Stimulated activated CD8-positive, alpha-beta memory T cell treated with anti-CD3 and anti-CD28 coated beads, Interleukin-15, amount 100 ng/mL, for 48 hours (primary cell): ENCODE measurements at places on chromosomes 7 and 10.
A peak's percentile ranks its signal among the peaks of the same experiment; 100 is the strongest.

GRCh38 chr7:106874076-106874475 is 9.0 kb downstream of the PIK3CG start:
- no peak for DNase-seq

DNA sequence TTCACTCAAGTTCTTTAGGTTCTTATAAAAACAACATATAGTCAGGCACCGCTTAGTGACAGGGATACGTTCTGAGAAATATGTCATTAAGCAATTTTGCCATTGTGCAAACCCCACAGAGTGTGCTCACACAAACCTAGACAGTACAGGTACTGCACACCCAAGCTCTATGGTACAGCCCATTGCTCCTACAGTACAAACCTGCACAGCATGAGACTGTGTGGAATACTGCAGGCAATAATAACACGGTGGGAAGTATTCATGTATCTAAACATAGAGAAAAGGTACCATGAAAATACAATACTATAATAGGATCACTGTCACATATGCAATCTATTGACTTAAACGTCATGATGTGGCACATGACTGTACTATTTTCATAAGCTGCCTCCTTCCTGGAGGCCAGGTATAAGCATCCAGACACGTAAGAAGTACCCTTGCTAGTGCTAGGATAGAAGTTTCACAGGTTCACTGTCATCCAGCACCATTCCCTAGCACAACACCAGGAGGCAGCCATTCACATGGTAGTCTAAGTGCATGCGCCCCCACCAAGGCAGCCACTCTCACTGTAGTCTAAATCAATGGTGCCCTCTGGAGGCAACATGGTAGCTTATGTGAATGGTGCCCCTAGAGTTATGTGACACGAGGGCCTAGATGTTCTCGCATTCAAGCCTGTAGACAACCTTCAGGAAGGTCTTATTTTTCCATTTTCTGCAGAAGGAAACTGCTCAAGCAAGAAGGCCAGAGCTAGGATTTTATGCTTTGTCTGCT is 98.5 kb downstream of the ARHGAP22 start:
- DNase-seq = no peak

- DNase-seq = no peak
These were observed 54.5 kb downstream of the SCRN1 start for GRCh38 chr7:29935111-29935510.

DNA sequence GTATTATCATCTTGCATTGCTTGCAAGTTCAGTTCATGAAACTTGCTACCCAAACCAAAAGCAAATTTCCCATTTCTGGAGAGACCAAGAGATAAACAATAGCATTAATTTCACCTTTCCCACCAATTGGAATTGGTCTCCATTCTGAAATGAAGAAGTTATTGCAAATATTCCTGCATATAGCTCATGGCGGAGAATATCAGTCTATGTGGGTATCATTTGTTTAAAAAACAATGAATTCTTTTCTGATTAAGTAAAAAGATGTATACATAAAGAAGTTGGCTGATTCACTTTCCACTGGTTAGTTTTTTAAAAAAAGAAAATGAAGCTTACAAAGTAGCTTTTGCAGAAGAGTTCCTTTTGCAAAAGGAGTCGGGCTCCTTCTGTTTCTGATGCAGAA is 19.5 kb upstream of the ANK3 start:
- no peak for DNase-seq

DNA sequence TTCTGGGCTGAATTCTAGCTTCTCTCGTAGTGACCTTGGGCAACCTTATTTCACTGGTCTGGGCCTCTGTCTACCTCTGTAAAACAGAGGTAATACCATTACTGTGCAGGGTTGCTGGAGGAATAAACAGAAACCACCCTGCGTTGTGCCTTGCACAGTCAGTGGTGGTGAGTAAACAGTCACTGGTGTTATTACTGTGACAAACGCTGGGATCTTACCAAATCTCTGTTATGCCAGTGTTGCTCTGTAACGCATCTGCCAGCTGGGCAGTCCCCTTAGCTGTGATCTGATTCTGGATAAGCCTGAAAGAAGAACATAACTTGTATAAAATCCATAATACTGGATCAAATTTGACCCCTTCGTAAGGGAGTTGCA is 49.4 kb downstream of the NOD1 start:
- no peak for DNase-seq

- DNase-seq = no peak
These were observed 11.1 kb upstream of the CRTAC1 start for GRCh38 chr10:98041352-98042043.

DNA sequence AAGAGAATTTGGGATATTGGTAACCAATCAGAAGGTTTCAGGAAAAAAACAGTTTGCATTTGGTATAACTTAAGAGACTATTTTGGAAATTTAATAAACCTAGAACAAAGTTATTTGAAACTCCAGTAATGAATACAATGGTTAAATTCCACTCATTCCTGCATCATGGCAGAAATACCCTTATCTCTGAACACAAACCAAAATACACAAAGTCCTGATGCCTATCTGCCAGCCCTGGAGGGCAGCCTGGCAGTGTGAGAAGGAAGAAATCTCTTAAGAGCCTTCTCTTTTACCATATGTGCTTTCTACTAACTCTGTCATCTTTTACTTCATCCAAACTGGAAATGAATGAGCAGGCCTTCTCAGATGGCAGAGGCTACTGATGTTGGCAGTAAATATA is 147.1 kb upstream of the LYZL1 start:
- DNase-seq = no peak

DNA sequence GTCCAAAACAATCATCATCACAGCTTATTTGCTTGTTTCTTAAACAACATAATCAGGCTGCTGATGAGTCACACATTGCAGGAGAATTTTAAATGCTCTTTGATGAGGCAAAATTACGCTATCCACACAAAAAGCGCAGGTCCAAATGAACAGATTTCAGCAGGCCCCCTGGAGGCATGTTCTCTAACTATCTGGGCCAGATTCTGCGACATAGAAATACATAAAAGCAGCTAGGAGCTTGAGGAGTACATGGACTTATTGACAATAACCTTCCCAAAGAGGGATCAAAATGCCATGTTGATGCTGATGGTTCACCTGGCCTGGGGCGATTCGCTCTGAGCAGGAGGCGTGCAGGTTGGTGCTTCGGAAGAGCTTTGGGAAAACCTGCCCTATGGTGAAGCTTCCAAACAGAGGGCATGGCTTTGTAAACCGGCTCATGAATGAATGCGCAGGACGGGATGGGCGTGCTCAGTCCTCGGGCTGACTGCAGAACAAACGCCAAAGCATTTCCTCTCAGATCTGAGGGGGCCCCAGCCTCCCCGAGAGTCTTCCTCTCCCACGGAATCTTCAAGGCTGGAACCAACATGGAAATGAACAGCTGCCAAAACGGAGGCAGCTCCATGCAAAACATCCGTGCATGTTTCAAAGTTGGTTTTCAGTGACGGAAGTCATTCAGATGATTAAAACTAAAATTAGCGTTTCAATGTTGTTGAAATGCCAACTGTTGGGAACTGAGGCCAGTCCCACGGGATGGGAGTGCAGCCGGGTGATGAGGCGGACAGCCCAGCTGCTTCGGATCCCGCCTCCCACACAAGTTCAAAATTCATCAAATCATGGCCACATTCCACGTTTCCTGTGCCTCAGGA is 179.6 kb downstream of the TCERG1L start:
- DNase-seq = no peak

DNA sequence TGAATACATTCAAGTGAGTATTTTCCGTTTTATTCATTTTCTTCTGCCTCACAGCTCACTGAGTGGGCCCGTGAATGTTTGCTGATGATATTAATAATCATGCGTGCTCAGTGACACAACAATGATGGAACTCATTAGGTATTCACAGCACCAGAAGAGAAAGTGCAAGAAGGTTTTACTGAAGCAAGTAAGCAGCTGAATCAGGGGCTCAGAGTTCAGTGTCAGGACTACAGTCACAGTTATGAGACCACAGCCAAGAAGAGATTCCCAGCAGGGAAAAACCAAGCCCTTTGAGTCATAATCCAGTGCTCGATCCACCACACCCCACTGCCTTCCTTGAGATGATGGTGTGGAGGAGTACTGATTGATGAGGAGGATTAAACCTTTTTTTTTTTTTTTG is 247.4 kb downstream of the KIAA1217 start:
- no peak for DNase-seq

- no peak for DNase-seq
These were observed 464.7 kb upstream of the IGFBP3 start for GRCh38 chr7:46385662-46386309.

DNA sequence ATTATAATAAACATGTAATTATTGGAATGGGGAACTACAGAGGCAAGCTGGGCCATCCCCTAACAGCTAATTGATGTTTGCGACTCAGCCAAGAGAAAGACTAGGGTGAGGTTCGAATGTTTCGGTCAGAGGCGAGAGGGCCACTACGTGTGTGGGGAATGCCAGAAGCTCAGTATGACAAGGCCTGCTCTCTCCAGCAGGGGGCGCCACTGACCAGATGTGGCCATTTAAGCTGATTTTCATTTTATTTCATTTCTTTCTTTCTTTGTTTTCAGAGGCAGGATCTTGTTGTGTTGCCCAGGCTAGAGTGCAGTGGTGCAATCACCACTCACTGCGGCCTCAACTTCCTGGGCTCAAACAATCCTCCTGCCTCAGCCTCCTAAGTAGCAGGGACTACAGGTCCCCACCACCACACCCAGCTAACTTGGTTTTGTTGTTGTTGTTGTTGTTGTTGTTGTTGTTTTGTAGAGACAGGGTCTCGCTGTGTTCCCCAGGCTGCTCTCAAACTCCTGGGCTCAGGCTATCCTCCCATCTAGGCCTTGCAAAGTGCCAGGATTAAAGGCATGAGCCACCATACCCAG is 38.1 kb downstream of the TMEM130 start:
- DNase-seq = peak; percentile 10

DNA sequence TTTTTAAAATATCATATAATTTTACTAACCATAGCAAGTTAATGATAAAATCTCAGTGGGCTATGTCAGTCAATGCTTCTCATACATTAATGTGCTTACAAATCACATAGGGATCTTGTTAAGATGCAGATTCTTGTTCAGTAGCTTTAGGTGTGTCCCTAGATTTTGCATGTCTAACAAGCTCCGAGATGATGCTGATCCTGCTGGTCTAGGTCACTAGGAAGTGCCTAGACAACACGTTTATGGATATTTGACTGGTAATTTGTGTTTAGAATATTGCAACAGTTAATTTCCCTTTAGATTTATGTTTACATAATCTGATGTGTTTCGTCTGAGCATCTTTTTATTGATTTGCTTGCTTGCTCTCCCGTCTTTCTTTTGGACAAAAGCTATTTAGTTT is 12.7 kb downstream of the AHR start:
- no peak for DNase-seq

DNA sequence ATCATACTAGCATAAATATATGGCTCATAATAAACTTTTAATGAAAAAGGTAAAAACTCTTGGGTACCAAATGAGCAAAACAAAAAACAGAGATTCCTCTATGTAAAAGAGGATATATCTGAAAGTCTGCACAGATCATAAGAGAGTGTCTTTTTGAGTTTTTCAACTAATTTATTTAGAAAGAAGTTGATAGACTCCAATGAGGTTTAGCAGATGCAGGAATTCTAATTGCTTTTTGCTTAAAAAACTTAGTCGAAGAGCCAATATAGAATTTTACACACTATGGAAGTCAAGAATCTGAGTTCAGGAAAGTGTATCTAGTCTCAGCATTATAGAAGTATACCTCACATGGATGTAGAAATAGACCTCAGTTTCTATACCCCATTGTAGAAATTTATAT is 3.4 kb upstream of the MLLT10 start:
- DNase-seq = no peak

DNA sequence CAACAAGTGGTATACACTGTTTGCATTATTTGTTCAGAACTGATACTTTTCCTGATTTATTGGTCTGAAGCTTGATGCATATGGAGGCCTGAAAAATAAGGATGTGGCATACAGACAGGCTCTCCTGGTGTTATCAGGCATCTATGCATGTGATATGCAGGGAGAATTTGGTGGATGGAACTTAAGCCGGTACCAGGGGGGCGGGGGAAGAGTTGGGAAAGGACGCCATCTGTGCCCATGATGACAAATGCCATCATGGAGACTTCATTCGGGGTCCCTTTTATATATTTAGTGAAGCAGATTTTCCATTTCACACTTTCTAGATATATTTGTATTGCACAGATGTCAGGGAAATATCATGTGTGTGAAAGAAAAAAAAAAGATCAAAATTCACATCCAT is 5.4 kb downstream of the HECW1 start:
- DNase-seq = no peak

DNA sequence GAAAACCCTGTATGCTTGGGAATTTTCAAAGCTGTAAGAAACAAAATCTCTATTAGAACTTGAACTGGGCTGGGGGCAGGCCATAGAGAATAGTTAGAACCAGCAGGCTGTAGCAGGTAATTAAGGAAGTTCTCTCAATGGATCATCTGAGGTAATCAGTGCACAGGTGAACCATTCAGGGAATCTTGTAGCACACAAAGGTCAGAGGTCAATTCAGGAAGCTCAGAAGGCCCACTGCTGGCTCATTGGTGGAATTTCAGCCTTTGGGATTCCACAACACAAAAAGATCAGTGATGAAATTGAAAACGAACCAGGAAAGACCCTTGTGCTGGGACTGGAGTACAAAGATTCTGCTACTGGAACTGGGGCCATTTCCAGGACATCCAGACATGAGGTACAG is 82.0 kb downstream of the TMEM168 start:
- DNase-seq = no peak

DNA sequence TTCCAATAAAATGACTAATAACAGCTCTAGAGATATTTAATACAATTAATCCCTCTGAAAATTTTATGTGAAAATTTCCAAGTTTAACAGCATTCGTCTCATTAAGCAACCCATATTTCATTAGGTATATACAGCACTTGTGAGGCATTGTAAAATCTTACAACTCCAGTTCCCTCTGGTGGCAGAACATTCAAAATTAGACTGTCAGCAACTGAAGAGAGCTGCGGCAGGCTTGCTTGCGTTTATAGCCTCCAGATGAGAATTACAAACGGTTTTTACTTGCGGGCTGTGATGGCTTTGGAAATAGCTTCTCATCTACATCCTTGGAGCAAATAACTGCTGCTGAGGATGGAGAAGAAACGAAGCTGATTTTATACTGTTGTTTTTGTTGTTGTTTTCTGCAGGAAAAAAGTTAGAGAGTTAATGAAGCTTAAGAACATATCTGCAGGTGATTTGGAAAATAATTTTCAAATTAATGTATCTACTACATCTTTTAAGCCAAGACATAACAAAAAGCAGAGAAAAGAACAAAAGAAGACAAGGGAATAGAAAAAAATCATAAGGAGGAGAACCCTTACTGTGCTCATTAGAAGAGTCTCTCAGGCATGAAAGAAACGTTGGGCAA is 171.3 kb downstream of the MAGI2 start:
- no peak for DNase-seq

GRCh38 chr10:87531908-87532622 is 27.4 kb downstream of the MINPP1 start:
- no peak for DNase-seq

DNA sequence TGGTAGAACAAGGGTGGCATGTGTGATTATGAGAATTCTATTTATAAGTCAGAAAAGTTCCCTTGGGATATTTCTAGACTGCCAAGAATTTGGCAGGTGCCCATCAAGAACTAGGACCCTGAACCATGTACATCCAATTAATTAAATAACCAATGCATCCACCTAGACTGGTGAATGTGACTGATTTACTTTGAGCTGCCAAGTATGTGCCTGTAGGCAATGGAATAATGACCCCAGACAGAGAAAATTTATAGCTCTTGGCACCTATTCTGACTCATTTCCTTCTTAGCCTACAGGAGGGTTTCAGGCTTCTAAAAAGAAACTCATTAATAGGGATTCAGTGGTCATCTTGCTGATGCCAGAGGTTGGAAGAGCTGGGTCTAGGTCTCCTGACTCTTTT is 54.9 kb downstream of the KCNH2 start:
- DNase-seq = no peak
